ENCODE measurements at places on chromosomes 13 and 19. TPM values are rescaled to one million over a fixed set of nuclear protein-coding genes. Genes with fewer than 3 reads are reported as not detected.

ZNF20 gene
- total RNA-seq = 2.2 TPM

ALDH16A1 gene
- total RNA-seq = 9.6 TPM

MAST1 gene
- not detected for total RNA-seq

C13orf42 gene
- total RNA-seq = not detected

IL12RB1 gene
- 0.44 TPM for total RNA-seq

VSTM2B gene
- total RNA-seq = not detected

HIPK4 gene
- not detected for total RNA-seq

KANK3 gene
- 19.9 TPM for total RNA-seq

PRR12 gene
- total RNA-seq = 15.5 TPM

PABPC3 gene
- total RNA-seq = 0.05 TPM

- peak; percentile 18 for DNase-seq
Observed at GRCh38 chr19:52992109-52993004, 21.4 kb upstream of the ERVV-1 start.

GRCh38 chr13:96481482-96481881, 391.6 kb downstream of the HS6ST3 start:
- no peak for DNase-seq

DNA sequence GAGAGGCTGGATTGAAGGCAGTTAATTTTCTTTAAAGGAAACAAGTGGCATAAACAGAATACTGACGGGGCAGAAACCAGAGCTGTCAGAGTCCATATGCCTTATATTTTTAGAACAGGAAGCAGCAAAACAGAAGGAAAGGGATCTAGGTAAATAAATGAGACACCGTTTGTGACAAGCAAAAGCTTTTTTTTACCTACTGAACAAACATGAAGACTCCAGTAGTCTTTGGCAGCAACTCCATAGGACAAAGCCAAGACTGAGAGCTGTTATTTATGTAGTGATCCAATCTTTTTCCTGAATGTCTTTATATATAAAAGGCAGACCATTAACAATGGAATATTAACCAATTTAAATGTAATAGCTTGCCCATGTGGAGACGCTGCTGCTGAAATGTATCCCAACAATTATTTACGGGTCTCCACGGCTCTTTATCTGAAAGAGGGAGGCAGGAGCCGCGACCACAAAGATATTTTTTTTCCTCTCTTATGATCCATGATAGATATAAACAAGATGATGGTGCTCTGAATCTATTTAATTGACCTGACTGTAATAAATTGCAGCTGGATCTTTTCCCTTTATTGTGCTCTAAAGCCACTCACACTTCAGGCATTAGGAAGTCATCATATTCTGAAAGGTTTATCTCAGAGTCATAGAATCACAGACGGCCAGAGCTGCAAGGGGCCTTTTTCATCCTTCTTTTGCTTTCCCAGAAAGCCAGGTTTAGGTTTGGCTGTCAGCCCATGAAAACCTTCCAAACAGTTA, 687.8 kb downstream of the EFNB2 start:
- DNase-seq = no peak

DNA sequence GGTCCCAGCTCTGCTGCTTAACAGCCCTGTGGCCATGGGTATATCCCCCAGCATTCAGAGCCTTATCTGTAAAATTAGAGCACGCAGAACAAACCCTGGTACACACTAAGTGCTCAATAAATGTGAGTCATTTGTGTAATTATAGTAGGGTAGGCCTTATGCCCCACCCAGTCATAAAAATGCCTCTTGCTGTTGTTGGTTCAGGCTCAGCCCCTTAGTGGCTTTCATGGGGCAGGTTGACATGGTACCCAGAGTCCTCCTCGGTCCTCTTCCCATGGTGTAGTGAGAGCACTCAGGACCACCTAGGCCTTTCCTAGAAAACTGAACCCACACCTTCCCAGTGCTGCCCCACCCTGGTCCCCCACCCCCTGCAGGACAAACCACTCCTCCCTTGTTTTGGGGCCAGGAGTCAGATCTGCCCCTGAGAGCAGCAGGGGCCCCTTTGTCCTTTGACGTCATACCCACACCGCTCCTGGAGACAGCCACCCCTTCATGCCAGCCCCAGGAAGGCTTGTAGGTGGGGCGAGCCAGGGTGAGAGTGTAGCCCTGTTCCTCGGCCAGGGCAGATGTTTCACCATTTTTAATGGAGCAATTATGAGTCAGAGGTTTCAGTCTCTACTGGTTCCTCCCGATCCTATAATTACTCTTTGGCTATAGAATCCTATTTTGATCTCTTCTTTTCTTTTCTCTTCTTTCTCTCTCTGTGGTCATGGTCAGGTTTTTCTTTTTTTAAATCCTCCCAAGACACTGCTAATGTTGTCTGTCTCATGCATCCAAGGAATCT, 36.8 kb downstream of the ACTN4 start:
- peak; percentile 52 for DNase-seq

- DNase-seq = no peak
Observed at GRCh38 chr13:84925443-84925842, 873.8 kb downstream of the SLITRK6 start.

DNA sequence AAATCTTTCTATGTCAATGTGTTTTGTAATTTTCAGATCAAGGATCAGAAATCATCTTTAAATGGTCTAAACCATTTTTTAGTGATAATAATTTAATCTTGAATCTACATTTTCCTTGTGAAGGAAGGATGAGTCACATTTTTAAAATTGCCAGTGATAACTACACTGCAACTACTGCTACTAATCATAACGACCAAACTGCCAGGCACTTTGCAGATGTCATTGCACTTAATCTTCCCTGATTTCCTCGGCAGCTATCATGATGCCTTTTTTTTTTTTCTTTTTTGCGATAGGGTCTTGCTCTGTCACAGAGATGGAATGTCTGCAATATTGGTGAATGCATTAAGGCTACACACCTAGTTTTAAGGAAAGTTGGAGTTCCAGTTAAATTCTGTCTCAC, 41.4 kb upstream of the SLC10A2 start:
- no peak for DNase-seq

- DNase-seq = no peak
Observed at GRCh38 chr13:29382021-29382420, 213.5 kb downstream of the SLC7A1 start.

DNA sequence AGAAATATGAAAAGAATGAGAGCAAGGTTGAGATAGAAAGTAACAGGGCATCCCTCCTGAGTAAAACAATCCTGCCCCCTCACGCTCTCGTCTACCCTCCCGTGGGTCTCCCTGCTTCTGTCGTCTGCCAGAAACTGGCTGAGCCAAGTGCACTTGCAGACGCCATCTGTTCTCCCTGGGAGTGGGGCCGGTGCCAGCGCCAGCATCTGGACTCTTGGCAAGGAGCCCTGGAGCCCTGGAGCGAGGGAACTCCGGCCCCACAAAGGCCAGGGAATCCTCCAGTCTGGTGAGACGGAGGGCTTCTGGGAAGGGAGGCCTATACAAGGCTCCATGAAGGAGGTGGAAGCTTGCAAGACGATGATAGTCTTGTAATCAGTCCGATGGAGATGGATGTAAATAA, 2.3 kb upstream of the TMEM91 start:
- DNase-seq = peak; percentile 90

GRCh38 chr13:111251646-111252445, 68.6 kb upstream of the TEX29 start:
- no peak for DNase-seq

- DNase-seq = no peak
Observed at GRCh38 chr13:37435881-37436280, 162.7 kb downstream of the POSTN start.

- no peak for DNase-seq
Observed at GRCh38 chr19:18457483-18458331, 19.8 kb upstream of the ISYNA1 start.

- no peak for DNase-seq
Observed at GRCh38 chr19:12859546-12859945, 21.2 kb downstream of the MAST1 start.

GRCh38 chr19:17733127-17733526, 13.8 kb downstream of the MAP1S start:
- no peak for DNase-seq

GRCh38 chr19:9937001-9937411, 691 bp upstream of the OLFM2 start:
- DNase-seq = no peak

All from left ventricle myocardium inferior (tissue), 1 donor.